ENCODE measurements at places on chromosomes 12 and 14.

GRCh38 chr12:124442281-124442680 lies 125.1 kb downstream of the NCOR2 start:
- no peak for DNase-seq

- no peak for DNase-seq
These were observed 44.1 kb upstream of the MTERF2 start for GRCh38 chr12:107031061-107031460.

DNA sequence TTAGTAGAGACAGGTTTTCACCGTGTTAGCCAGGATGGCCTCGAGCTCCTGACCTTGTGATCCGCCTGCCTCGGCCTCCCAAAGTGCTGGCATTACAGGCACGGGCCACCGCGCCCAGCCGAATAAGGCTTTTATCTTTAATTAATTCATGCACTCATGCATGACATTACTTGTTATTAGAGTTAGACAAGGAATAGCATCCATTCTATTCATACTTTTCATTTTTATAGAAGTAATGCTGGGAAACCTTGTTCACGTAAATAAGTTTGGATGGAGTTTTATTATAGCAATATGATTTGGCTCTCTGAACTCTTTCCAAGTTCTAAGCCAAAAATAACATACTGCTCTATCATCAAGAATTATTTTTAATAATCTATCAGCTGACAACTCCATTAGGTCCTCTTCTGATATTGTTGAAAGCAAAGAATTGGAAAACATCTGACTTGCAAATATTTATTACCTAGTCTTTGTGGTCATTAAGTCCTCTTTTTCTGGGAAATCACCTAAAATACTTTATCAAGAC lies 168.8 kb upstream of the CCND2 start:
- no peak for DNase-seq

DNA sequence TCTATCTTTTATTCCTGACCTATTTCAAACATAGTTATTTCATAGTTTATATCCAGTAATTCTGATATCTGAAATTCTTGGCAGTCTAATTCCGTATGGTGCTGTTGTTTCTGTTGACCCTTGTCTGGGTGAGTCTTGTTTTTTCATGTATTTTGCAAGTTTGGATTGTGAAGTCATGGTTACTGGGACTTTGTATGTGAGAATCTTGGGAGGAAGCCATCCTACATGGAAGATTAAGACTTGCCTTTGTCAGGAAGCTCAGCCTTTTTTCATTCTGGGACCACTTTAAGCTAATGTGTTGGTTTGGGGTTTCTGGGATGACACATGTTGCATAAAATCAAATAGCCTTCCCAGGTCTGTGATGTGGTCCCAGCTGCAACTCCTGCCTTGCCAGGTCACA lies 191.6 kb upstream of the E2F7 start:
- no peak for DNase-seq

DNA sequence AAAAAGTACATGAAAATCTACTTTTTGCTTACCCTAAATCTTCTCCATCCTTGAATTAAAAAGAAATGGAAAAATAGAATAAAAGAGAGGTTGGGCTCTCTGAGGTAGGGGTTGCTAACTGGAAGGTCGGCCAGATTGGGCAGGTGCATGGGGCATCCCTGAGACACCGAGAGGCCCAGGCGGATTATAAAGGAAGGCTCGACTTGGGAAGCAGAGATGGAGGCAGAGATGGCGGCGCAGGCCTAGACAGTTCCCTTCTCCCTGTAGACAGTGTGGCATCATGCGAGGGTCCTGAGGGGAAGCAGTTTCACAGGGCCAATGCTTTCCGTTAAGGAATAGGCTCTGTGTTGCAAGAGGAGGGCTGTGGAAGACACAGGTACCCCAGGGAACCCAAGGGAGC lies 3.7 kb upstream of the KRT74 start:
- DNase-seq: no peak

- DNase-seq: no peak
These were observed 2.9 kb downstream of the SERPINA10 start for GRCh38 chr14:94290197-94290596.

DNA sequence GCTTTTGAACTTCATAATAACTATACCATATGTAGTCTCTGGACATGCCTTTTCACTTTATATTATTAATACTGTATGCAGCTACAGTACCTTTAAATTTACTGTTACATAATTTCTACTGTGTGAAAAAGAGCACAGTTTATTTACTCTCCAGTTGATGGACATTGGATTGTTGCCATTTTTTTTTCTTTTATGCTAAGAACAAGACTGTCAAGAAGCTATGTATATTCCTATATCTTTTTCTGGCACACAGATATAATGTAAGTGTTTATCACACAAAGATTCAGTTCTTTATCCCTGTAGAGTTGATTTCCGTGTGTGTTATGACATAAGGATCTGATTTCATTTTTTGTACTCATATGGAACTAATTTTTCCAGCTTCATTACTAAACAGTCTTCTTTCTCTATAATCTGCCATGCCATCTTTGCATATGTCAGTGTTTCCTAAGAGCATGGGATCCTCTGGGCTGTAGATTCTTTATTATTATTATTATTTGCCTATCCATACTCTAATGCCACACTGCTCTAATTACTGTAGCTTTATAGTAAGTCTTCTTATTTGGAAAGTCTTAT lies 593.0 kb upstream of the ATP2B1 start:
- DNase-seq: no peak

DNA sequence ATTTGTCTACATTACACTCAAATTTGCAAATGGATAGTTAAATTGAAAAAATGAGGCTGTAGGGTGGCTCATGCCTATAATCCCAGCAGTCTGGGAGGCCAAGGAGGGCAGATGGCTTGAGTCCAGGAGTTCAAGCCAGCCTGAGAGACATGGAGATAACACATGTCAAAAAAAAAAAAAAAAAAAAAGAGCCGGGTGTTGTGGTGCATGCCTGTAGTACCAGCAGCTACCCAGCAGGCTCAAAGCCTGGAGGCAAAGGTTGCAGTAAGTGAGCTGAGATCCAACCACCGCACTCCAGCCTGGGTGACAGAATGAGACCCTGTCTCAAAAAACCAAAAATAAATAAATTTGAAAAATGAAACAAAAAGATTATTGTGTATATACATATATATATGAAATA lies 119.9 kb upstream of the MGAT4C start:
- no peak for DNase-seq

- DNase-seq: no peak
These were observed 1.2 kb downstream of the NUDT4 start for GRCh38 chr12:93378998-93379325.

GRCh38 chr14:55740649-55740989 lies 160.6 kb downstream of the KTN1 start:
- no peak for DNase-seq

DNA sequence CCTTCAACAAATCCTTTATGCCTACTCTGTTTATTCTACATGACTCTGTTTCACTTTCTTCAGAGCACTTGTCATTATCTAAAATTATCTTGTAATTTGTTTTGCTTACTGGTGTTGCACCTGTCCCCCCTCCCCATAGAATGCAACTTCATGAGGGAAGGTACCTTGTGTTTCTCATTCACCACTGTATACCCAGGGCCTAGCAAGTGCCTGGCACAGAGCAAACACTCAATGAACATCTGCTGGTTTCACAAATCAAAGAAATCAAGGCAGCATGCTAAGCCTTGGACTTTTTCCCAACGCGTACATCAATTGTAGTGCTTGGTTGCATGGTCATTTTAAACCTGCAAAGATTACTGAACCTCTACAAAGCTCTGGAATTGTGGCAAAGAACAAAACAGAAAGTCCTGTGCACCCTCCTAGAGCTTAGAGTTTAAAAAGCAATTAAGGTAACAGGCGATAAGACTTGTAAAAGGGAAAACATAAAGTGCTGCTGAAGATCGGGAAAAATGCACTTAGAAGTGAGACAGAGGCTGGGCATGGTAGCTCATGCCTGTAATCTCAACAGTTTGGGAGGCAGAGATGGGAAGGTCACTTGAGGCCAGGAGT lies 479.1 kb downstream of the MED13L start:
- DNase-seq: no peak

- no peak for DNase-seq
These were observed 16.8 kb downstream of the C14orf132 start for GRCh38 chr14:96055753-96056508.

All from type B pancreatic cell (in vitro differentiated cells).